Iris pigment epithelial cell (primary cell): ENCODE measurements at places on chromosomes 4 and X.

DNA sequence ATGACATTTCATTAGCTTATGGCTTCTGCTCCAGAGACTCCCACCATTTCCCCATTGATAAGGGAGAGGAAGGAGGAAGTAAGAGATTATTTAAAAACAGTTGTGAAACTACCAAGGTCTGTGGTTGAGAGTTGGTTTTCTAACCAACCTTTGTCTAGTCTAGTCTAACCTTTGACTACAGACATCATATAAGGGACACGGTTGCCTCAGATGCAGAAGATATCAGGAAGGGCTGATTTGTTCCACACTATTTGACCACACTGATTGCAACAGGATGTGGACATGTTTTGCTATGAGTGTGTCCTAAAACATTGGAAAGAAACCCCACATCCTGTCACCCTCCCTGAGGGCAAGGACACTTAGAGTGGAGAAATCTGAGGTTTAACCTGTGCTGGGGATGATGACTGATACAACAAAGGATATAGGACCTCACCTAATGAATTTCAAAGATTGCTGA lies 53.0 kb downstream of the COQ2 start:
- DNase-seq: peak; percentile 31

DNA sequence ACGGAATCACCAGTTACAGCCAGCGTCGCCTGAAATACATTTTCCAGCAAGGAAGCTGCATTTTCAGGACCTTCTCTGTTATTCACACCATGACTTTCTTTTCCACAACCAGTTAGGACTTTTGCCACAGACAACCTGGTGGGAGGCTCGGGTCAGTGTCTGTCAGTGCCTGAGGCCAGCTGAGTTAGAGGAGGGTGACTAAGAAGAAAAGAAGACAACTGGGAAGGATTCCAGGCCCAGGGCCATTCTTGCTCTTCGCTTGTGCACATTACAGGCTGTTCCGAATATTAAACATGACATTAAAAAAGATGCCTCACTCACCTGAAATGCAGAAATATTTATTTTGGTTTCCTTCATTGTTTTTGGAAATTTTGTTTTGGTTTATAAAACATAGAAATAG lies 21.4 kb upstream of the CENPU start:
- peak; percentile 71 for DNase-seq

DNA sequence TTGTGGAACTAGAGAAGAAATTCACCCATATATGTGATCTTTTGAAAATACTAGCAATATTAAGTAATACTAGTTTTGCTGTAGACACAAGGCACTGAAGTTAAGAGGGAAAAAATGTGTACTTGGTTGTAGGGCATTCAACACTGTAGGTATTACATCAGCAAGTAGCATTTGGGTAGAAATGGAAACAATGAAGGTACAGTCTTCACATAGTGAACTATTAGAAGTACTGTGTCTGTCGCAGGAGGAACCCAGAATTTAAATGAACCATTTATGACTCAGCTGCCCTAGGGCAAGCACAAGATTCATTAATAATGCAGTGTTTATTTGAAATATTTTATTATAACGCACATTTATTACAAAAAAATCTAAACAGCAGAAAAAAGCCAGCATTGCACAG lies 572.7 kb upstream of the TENM3 start:
- DNase-seq: no peak

GRCh38 chr4:112897543-112897942 lies 151.9 kb upstream of the ANK2 start:
- no peak for DNase-seq

DNA sequence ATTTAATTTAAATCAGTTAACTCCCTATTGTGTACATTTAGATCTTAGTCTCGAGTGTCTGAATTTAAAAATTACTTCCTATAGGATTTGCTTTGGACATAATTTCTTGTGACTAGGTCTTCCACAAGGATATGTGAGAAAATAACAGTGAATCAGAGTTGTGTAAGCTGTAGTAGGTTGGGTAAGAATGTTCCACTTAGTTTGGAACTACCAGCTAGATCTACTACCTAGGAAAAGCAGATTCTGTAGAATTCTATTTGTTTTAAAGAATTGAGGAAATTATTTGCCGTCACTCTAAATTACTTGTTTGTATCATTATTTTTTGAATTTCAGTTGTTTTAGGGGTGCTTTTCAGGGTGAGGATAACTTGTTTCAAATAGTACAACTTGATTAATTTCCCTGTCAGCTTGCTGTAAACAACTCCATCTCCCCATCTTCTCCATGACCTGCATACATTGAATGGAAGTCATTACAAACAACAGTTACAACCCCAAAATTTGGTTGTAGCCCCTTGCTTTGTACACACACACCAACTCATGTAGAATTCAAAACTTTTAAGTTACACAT lies 1.3 kb downstream of the MTHFD2L start:
- peak; percentile 67 for DNase-seq

DNA sequence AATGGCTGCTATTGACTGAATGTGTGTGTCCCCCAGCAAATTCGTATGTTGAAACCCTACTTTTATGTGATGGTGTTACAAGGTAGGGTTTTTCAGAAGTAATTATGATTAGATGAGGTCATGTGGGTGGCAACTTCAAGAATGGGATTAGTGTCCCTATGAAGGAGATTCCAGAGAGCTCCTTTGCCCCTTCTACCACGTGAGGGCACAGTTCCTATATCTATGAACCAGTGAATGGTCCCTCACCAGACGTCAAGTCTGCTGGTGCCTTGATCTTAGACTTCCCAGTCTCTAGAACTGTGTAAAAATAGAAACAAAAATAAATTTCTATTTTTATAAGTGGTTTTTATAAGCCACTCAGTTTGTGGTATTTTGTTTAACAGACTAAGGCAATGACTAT lies 1137.6 kb upstream of the IGFBP7 start:
- no peak for DNase-seq

GRCh38 chrX:154733066-154733425 lies 17.8 kb downstream of the GAB3 start:
- peak; percentile 80 for DNase-seq

DNA sequence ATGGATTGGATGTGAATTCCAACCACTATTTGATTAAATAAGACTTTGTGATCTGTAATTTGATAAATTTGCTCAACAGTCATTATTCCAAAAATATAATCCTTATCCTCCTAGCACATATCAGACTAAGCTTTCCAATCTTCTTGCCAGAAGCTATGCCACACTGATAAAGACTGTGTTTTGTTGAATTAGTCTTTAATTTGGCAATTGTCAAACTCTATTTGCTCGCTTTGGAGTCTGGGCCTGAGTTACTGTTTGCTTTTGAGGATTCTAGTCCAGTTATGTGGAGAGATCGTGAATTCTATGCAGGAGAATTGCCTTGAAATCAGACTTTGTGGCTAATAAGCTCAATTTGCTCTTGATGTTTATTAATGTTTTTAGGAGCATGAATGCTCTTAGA lies 10.9 kb upstream of the RNF150 start:
- no peak for DNase-seq

DNA sequence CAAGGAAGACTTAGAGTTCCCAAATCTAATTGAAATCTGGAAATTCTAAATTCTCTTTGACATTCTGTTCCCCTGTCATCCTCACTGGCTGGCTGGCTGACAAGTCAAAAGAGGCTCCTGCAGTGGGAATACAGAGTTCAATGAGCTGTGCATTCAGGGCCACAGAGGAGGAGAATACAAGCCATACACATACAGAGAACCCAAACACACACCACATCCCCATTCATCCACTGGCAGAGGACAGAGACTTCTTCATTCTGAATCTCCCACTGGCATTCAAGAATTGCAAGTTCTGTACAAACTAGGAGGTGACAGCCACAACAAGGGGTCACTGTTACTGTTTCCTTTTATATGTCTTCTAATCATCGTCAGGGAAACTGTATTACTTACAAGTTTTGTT lies 49.7 kb downstream of the SAT1 start:
- DNase-seq: no peak

DNA sequence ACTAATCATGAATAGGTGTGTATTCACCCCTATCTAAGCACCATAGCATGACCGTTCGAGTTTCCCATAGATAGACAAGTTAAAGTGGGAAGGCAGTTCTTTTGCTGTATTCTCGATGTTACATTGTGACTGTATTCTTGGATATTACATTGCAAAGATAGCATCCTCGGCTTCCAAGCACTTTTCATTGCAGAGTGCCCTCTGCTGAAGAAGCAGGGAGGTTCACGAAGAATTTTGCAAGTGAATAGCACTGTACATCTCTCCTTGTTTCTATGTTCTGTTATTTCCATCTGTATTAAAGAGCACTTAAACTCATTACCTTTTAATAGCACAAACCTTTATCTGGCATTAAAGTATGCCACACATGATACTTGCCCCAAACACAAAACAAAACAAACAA lies 426.7 kb upstream of the ARX start:
- DNase-seq: peak; percentile 1

- peak; percentile 38 for DNase-seq
Observed at GRCh38 chr4:154329268-154329868, 162.2 kb downstream of the DCHS2 start.

GRCh38 chrX:118212817-118213183 lies 96.2 kb upstream of the KLHL13 start:
- no peak for DNase-seq

GRCh38 chr4:124061413-124061812 lies 651.1 kb downstream of the ANKRD50 start:
- peak; percentile 84 for DNase-seq
